Activated gamma-delta T cell treated with anti-CD3 and anti-CD28 coated beads, Interleukin-2, amount 50 U/mL, for 16 hours (primary cell): ENCODE measurements at places on chromosomes 4 and X.

DNA sequence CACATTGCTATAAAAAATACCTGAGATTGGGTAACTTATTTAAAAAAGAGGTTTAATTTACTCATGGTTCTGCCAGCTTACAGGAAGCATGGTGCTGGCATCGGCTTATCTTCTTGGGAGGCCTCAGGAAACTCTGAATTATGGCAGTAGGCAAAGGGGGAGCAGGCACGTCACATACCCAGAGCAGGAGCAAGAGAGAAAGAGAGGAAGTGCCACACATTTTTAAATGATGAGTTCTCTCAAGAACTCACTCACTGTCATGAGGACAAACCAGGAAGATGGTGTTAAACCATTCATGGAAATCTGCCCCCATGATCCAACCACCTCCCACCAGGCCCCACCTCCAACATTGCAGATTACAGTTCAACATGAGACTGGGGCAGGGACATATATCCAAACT is 10.0 kb upstream of the AFF1 start:
- DNase-seq, result no peak

DNA sequence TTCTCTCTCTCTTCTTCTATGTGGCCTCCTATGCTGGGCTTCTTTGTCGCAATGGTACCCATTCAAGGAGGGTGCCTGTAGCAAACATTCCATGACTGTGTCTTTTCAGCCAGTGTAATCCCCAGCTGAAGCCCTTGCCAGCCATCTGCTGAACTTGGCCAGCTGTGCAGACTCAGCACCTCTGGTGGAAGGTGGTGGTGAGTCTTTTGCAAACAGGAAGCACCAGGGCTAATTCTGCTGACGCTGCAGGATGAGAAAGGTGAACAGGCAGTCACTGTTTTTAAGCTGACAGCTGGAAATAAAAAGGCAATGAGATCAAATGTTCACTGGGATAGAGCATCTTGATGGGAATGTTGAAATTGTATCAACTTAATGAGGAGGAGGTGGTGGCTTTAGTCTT is 298.7 kb upstream of the CLNK start:
- DNase-seq, result no peak

DNA sequence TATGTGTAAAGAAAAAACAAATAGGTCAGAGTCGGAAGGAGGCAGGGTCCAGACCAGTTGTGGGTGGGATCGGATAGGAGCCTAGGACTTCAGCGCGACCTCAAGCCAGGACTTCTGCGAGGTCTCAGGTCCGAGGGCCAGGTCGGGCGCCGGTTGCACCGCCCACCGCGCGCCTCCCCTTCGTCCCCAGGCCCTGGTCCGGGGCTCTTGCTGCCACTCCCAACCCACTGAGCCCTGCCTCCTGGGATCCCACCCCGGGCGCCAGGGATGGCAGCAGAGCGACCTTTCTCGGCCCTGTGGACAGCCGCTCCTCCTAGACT is 12.3 kb downstream of the PITX2 start:
- DNase-seq, result no peak

DNA sequence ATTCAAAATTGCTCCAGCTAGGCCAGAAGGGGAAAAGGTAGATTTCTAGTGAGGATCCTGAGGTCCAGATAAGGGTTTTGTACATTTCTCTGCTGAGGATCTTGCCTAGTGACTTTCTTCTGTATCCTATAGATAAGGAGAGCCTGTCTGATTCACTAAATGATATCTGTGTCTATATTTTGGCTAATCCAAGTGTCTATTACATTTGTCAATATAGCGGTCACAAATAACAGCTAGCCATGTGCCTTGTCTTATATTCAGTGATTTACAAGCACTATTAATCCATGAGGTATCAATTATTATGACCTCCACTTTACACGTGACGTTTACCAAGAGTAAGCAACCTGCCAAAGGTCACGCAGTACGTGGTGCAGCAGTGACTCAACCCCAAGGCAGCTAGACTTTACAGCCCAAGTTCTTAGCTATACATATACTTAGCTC is 41.6 kb downstream of the TMEM165 start:
- DNase-seq, result no peak

GRCh38 chrX:28609917-28610613 is 22.8 kb downstream of the IL1RAPL1 start:
- DNase-seq, result no peak

DNA sequence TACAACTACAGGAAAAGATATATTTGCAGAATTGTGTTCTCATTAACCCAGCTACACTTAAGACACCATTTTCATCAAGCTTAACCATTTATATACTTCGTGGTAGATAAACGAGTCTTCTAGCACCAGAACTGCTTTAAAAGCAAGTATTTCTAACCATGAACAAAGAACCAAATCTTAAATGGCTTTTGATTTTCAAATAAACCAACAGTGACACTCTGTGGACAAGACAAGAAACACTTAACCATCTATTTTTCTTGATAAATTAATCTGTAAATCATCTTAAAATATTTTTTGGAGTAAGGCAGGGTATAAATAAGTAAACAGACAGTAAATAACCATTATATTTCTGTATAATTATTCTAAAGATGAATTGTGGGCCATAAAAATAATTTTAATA is 10.2 kb downstream of the BEND2 start:
- no peak for DNase-seq

GRCh38 chrX:7067256-7067655 is 80.3 kb upstream of the STS start:
- no peak for DNase-seq

DNA sequence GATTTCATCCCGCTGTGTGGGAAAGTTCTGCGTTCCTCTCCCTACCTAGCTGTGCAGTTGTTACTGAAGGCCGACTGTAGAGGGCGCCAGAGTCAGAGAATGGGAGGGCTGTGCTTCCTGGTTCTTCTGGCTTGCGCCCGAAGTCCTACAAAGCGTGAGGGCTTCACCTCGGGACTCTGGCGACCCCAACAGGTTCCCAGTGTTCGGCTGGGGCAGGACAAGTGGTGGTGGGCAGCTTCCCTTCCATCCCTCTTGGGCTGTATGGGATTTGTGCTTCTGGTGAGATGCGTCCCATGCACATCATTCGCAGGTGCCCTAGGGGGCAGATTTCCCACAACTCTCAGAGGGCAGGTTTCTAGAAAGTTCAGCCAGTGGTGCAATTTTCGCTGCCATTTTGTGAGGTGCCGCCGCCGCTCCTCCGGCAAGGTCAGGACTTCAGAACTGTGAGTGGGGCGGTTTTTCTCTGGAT is 27.3 kb downstream of the CT45A1 start:
- DNase-seq, result no peak

DNA sequence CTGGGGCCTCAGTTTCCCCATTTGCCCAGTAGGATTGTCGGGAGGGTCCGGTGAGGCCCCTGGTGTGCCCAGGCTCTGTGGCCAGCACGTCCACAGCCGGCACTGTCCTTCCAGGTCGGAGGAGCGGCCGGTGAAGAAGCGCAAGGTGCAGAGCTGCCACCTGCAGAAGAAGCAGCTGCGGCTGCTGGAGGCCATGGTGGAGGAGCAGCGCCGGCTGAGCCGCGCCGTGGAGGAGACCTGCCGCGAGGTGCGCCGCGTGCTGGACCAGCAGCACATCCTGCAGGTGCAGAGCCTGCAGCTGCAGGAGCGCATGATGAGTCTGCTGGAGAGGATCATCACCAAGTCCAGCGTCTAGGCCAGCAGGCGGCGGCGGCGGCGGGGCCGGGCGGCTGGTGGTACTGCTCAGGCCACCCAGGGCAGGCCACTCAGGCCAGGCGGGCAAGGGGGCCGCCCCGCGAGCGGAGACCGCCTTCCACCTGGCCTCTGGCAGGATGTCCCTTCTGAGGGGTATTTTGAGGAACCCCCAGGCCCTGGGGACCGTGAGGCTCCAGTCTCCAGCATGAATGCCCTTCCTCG is 6.7 kb downstream of the MSANTD1 start:
- no peak for DNase-seq
